ENCODE measurements at places on chromosomes 3 and 15.
A peak's percentile ranks its signal among the peaks of the same experiment; 100 is the strongest.

- no peak for DNase-seq
Measured at GRCh38 chr15:79933231-79933630, 36.4 kb upstream of the MTHFS start.

DNA sequence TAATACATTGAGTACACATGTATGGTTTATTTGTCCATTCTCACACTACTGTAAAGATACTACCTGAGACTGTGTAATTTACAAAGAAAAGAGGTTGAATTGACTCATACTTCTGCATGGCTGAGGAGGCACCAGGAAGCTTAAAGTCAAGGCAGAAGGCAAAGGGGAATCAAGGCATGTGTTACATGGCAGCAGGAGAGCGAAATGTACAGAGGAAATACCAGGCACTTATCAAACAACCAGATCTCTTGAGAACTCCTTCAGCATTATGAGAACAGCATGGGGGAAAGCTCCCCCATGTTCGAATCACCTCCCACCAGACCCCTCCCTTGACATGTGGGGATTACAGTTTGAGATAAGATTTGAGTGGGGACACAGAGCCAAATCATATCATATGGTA, 666.3 kb downstream of the ZBBX start:
- no peak for DNase-seq

DNA sequence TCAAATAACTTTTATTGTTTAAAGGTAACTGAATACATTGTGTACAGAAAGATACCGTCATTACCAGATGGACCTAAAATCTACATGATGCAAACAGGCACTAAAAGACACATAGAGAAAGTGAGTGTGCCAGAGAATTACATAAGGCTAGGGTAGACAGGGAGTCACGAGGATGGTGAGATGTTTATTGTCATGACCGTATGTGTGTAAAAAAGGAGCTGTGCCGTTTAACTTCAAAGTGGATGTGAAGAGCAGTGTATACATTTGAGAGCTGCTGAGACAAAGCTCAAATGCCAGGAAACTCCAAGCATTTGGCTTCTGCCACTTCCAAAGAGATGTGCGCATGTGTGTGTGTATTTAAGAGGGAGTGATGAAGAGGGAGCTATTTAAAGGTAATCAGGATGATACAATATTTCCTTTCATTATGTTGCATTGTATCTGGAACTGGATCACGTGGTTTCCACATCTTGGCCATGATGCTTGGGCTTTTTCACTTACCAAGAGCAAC, 51.4 kb upstream of the IGF1R start:
- DNase-seq: no peak

DNA sequence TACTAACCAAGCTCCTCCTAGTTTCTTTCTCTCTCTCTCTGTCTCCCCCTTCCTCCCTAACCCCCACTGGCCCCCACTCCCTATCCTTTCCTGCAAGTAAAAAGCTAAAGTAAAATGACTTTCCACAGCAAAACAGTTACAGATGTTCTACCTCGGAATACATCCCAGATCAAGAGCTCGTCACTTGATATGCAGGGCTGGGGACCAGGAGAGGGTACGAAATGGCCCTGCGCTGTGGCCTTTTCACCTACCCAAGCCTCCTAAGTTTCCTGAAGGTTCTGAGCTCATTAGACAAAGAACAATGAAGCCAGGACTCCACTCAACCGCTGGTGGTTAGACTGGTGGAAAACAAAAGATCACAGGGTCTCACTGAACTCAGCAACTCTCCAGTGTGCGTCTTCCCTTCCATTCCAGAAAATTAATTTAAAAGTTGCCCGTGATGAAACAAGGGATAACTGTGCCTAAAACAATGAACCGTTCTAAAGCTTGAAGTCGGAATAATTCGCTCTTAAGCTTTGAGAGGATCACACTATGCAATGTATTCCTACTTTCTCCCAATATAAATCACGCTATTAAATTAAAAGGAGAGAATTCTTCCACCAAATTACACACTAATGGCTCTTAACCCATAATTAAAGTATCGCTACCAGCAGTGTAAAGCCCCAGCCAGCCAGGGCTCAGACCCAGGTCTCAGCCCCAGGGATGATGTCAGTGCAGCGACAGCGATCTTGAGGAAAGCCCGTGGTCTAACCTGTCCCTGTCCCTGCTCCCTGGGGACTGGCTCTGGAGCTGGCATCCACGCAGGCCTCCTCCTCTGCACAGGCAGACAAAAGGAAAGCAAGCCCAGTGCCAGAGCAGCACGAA, 5.0 kb downstream of the VGLL4 start:
- DNase-seq: no peak

DNA sequence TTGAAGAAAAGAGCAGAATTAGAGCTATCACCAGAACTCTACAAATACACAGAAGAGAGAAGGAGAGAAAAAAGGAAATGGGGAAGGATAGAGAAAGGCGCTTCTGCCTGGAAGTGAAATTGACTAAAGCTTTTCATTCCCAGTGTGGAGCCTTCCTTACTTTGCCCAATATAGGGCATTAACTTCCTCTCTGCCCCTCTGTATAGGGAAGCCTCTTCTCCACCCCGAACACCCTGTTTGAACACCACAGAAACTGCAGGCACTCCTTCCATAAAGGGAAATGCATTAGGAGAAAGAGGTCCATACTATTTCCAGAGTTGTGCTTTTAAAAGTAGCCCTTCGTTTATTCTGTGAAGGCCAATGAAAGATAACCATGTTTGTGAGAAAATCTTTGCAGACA, 248.5 kb downstream of the RAP2B start:
- DNase-seq: no peak

- DNase-seq: no peak
Measured at GRCh38 chr3:173109143-173109542, 31.9 kb downstream of the SPATA16 start.

DNA sequence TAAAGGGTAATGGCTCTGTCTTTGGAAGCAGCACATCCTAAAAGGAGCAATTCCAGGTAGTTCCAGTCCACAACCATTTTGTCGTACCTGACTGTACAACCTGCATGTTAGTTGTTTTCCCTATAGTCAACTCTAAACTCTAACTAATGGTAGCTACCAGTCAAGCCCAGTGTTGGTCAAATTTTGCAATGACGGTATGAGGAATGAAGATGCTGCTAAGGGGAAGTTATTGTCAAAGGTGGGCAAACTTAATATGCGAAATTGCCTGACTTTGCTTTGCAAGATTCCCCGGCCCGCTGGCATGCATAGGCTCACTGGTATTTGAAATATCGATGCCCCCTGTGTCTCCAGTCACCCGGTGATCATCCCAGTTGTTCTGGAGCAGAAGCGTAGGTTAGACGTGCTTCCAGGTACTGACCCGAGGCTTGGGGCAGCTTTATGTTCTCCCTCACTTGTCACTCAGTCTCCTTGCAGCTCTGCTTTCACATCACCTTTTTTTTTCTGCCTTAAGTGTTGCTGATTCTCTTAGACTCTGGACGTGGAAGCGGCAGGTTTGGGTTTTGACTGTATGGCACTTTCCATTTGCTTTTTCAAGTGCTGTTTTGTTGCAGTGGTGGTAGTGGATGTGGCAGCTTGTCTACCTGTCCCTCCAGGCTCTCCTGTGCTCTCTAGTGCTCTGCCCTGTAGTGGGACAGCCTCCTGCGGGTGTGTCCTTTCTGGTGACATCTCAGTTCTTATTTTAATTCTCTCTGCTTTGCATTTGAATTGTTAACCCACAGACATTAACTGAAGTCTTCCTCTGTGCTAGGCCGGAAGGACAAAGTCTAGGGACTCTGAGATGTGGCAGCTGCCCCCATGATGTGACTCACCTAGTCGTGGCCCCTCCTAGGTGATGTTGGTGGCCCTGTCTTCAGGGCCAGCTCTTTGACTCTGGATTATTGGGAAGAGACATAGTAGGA, 95.8 kb upstream of the UMPS start:
- DNase-seq: no peak

DNA sequence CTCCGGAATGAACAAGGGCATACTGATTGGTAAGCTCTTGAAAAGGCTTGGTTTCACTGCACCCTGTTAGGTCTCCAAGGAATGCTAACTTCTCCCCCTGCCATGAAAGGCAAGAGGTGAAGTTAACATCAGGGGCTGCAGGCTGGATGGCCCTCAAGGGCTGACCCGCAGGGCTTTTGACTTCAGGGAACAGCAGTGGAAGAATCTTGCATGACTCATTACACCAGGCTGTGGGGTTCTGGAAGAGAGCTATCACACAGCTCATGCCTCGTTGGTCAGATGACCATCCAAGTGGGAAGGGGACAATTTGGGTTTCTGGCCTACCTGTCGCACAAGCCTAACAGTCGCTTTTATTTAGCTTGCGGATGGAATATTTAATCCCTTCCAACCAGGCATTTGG, 23.6 kb upstream of the ATG7 start:
- no peak for DNase-seq

GRCh38 chr3:55534876-55535275, 47.8 kb upstream of the WNT5A start:
- no peak for DNase-seq

DNA sequence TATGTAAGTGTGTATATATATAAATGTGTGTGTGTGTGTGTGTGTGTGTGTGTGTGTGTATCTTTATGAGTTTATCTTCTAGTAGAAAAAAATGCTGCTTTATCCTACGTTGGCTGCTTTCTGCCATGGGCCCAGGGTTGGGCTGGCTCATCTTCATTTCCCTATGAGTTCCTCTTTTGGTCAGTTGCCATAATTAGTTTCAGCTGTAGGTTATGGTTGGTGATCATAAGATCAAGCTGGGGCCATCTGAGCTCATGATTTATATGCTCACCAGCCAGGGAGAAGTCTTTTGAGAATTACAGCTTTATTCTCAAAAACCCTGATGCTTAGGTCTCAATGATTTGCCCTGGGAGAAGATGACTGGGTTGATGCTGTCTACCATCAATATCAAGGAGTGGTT, 775.8 kb upstream of the ARPP21 start:
- no peak for DNase-seq

GRCh38 chr15:40471105-40471807, 472 bp downstream of the CHST14 start:
- DNase-seq: no peak

GRCh38 chr15:85142312-85142711, 160.7 kb downstream of the PDE8A start:
- DNase-seq: no peak

DNA sequence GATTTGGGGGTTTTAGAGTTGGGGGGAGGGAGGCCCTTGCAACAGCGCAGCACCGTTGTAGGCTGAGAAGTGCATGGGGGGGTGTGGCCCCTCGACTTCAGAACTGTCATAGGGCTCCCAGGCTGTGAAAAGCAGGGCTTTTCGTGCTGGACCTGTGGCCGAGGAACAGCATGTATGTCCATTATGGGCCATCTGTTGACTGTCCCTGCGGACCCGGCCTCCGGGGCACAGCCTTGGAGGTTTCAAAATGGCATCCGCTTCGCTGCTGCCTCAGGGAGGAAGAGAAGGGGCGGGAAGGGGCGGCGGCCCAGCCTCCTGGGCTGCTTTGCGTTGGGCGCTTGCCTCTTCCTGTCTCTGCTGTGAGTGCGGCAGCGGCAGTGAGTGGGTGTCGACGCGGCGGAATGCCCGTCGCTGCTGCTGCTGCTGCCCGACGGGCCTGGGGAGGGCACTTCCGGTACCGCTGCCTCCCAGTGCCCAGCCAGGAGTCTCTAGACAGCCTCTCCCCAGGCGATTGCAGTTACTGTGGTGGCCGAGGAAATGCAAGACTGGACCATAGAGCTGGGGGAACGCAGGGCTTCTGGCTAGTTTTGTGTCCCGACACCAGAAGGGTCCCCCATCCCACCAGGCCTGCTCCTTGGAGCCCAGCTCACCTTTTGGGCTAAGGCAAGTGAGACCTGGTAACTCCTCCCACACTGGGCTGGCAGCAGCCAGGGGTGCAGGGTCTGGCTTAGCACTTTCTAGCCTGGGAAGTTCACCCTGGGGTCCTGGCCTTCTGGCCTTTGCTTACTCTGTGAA, 1.9 kb downstream of the GNAI2 start:
- peak; percentile 92 for DNase-seq

GRCh38 chr15:64095795-64096667, at the start of gene SNX1:
Gene SNX1 (plus strand): TSS chr15:64095982. CDS start chr15:64096014, 32 bp downstream.
- peak; percentile 97 for DNase-seq

GRCh38 chr3:41846850-41847249, 115.1 kb downstream of the ULK4 start:
- peak; percentile 34 for DNase-seq

- no peak for DNase-seq
Measured at GRCh38 chr3:23600167-23600871, 205.4 kb upstream of the UBE2E1 start.

DNA sequence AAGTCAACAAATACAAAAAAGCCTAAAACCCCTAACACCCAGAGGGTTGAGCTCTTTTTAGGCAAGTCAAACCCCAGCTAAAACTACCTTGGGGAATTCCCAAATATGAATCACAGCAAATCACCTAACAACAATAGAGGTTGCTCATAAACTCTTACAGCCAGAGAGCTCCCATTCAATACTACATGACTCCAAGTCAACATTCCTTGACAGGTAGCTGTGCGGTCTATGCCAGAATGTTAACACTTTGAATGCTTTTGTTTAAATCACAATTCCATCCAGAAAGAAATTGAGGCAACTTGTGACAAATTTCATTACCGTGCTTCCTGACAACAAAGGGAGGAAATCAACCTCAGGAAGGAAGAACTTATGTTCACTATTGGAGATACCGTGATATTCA, 7.5 kb upstream of the UACA start:
- DNase-seq: no peak

- DNase-seq: no peak
Measured at GRCh38 chr3:30680789-30681648, 74.6 kb downstream of the TGFBR2 start.

DNA sequence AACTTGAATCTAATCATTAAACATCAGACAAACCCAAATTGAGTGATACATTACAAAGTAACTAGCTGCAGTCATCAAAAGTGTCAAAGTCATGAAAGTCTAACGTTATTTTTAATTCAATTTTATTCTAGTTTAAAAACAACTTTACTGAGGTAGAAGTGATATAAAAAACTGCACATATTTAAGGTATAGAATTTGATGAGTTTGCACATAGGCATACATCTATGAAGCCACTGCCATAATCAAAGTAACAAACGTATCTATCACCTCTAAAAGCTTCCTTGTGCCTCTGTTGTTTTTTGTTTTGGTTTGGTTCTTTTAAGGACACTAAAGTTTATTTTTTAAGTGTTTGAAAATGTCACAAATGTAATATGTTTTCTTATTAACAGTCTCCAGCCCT, 130.9 kb downstream of the DLG1 start:
- DNase-seq: no peak

DNA sequence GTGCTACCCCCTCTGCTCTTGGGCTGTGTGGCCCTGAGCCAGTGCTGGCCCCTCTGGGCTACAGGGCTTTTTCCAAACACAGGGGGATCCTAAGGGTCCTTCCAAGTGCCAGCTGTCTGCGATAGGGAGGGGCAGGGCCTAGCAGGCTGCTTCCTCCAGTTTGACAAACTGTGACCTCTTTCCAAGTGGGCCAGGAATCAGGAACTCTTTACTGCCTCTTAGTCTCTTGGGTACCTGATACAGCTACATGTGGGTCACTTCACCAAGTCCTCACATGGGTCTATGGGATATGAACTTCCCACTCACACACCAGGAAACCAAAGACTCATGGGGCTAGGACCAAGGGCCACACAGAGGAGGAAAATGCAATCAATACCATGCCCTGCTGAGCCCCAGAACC, 25.4 kb downstream of the SEC61A1 start:
- DNase-seq: no peak

- peak; percentile 33 for DNase-seq
Measured at GRCh38 chr3:25033407-25034029, 394.5 kb upstream of the RARB start.

- DNase-seq: no peak
Measured at GRCh38 chr3:8560366-8561007, 58.9 kb downstream of the LMCD1 start.

- peak; percentile 89 for DNase-seq
Measured at GRCh38 chr15:44662478-44663409, 718 bp downstream of the SPG11 start.

Measured in activated CD4-positive, alpha-beta T cell treated with anti-CD3 and anti-CD28 coated beads, Interleukin-2, Interleukin-4, amounts not matched to agents 100 ng/mL and 50 ng/mL, durations not matched to agents 16 hours and 8 hours (primary cell).